Hematopoietic multipotent progenitor cell treated with erythropoietin and hydrocortisone succinate and interleukin-3 and kit ligand, for 6 days (in vitro differentiated cells): ENCODE measurements at places on chromosomes 16 and 17.

DNA sequence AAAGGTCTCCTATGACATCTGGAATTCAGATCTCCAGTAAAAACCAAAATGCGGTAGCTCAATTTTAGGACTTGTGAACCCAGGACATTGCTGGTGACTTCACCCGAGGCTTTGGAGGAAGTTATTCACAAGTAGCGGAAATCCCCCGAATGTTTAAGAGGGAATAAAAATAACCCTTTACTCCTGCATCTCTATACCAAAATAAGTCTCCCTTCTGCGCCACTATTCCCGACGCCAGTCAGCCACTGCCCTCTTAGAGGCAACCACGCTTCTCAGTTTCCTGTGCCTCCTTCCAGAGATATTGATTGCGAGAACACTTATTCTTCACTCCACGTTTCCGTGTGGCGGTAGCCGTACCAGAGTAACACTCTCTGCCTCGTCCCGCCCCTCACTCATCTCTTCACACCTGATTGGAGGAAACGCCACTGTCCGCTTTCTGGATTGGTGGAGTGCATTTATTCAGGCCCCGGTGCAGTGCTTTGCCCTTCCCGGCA lies 27.4 kb downstream of the EMP2 start:
- peak; percentile 56 for DNase-seq

GRCh38 chr16:58118801-58119508 lies 10.2 kb downstream of the CFAP20 start:
- DNase-seq = no peak

DNA sequence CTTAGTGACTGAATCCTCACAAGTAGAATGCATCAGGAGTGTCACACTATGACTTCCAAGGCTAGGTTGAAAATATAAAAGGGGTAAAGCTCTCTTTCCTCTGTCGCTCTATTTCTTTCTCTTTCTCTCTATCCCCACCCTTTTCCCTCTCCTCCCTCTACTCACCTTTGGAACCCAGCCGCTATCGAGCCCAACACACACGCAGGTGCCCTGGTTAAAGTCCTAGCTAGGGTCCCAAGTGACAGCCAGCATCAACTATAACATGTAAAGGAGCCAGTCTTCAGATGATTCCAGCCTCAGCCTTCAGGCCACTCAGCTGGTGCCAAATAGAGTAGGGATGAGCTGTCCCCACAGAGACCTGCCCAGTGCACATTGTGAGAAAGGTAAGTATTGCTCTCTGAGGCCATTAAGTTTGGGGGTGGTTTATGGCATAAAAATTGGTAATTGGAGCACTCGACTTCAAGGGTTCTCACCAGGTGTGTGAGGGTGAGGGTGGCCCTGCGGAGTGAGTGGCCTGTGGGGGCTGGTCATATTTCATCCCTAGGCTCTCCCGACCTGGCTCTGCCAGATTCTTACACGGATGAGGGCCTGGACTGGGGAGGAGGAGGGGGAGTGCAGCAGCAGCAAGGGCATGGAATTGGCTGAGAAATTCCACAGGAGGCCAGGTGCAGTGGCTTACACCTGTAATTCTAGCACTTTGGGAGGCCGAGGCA lies 14.9 kb upstream of the C16orf54 start:
- no peak for DNase-seq

DNA sequence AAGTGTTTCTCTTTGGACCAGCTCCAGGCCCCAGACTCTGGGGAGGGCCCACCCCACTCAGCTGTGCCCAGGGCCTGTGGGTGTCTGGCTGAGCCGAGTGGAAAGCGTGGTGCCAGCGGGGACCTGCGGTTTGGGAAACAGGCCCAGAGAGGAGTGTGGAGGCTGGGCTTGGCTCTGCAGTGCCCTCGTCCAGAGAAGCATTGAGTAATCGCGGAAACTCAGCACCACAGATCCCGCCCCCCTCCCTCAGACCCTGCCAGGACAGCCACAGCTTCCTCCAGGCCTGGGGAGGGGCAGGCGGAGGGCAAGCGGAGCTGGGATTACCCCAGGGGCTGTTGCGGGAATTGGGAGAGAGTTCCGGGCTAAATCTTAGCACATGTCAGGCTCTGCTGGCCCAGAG lies 14.6 kb upstream of the PITPNA start:
- peak; percentile 93 for DNase-seq

DNA sequence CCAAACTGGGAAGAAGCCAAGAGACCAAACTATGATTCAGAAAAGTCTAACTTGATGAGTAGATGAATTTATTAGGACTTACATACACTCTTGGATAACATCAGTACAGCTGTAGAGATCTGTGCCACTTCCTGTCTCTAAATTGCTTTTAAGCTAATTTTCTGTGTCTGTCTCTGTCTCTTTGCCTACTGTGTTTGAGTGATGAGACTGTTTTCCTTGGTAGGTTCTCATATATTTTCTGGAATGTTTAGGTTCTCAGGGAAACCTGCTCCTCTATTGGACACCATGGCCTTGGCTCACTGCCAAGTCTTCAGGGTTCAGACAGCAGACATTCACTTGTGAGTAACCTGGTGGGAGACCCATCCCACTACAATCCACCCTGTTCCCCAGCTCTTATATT lies 103.5 kb upstream of the KIF2B start:
- DNase-seq = no peak
